LoVo (cell line): ENCODE measurements at places on chromosomes 7 and 10.
A peak's percentile ranks its signal among the peaks of the same experiment; 100 is the strongest.

DNA sequence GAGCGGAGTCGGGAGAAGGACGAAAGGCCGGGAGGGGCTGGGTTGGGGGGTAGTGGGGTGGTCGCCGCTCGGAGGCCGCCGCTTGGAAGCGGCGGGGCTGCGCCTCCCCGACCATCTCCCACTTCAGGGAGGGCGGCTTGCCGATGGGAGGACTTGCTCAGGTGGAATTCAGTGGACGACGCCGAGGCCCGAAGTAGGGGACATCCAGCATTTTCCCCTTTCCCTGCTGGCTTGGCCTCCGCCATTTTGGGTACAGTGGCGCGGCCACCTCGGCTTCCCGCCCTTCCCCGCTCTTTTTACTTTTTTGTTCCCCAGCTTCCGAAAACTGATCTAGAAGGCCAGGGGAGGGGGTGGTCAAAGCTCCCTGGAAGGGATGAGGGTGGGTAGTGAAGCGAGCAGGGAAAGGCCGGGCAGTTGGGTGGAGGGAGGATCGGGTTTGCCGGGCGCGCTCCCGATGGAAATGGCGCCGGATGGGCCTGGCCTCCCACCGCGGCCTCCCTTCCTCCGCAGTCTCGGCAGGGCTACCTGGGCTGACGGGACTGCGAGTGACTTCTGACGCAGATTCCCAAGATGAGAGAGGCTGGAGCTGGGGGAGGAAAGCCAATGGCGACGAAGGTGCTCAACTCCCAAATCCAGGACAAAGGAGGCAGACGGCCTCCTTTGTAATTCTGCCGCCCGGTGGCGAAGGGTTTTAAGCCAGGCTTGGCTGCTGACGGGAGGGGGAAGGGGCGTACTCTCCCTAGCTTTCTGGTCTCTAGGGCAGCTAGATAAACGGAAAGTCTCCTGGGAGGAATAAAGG is at the start of gene PBLD:
TSS of gene PBLD (minus strand) at position 670 of the 799 bp plus-strand sequence. CDS start 26,084 bp downstream, outside the sequence.
- peak; percentile 72 for DNase-seq

DNA sequence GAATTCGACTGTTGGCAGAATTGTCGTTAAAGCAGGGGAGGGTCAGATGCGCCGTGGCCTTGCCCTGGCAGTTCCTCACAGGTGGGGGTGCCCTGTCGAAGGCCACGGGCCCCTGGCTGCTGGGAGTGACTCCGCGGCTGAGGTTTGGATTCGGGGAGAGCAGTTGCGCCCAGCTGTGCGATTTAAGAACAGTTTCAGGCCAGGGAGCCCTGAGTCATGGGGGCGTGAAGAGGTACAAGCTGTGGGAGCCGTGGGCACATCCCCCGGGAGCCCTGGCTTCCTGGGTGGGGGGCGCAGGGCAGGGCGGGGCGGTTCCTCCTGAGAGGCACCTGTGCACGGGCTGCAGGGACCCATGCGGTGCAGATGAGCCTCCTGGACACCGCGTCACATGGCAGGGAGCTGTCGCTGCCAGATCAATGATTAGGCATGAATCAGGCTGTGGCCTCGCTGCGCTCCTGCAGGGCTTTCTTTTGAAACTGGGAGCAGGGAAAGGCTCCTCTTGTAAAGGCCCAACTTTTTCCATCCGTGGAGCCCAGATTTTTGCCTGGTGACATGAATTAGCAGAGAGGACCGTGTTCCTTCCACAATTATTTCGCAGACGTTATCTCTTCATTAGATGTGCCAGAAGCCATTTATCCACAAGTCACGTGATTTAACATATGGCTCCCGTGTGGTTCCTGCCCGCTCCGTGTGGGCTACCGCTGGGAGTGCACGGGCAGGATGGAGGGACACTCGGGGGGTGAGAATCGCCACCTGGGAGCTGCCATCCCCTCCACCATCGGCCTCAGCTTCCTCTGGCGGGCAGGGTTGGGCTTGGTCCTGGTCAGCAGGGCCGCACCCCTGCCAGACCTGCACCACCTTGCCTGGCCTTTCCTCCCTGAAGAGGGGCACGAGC is 918 bp downstream of the PWWP2B start:
- peak; percentile 39 for DNase-seq

DNA sequence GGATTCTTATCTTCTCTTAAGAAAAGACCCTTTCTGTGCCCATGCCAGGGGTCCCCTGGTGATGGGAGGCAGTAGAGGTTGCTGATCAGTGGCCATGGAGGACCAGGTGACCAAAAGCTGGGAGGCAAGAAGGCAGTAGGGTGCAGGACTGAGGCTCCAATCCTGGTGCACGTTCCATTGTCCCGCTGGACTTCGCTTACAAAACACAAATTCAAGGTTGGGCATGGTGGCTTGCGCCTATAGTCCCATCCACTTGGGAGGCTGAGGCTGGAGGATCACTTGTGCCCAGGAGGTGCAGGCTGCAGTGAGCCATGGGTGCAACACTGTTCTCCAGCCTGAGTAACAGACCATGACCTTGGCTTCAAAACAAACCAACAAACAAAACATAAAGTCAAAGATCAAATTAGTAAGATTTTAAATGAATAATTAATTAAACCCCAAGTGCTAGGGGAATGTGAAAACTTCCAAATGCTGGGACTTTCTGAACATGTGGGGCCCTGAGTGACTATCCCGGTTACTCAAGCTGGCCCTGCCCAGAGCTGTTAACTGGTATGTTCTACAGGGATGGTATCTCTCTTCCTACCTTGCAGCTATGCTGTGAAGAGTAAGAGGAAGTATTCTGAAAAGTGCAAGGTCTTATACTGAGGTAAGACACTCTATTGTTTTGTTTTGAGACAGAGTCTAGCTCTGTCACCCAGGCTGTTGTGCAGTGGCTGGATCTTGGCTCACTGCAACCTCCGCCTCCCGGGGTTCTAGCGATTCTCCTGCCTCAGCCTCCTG is 97.6 kb downstream of the LYZL2 start:
- no peak for DNase-seq

- no peak for DNase-seq
Observed at GRCh38 chr10:127123626-127124025, 72.8 kb downstream of the INSYN2A start.

GRCh38 chr10:79468015-79468560 is 22.7 kb upstream of the ZCCHC24 start:
- DNase-seq, result no peak
